ENCODE measurements at places on chromosomes 5 and 9.
A peak's percentile ranks its signal among the peaks of the same experiment; 100 is the strongest.

GRCh38 chr5:102807878-102808502 lies 52.9 kb downstream of the PAM start:
- no peak for DNase-seq

GRCh38 chr9:5536684-5537083 lies 26.4 kb downstream of the PDCD1LG2 start:
- no peak for DNase-seq

DNA sequence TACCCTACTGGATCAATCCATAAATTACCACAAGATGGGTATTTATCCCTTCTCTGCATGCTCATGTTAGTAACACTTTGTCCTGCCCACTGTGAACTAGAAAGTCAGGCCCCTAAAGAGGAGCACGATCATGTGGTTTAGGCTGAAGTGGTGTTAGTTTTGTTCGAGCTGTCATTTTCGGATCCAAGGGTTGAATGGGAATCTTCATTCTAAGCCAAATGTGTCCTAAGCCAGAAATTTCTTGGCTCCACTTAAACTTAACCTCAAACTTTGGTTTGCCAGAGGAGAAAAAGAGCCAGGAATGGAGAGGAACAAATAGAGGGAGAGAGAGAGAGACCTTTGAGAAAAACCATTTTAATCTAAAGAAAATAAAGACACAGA lies 837.7 kb upstream of the ZNF608 start:
- DNase-seq: no peak

DNA sequence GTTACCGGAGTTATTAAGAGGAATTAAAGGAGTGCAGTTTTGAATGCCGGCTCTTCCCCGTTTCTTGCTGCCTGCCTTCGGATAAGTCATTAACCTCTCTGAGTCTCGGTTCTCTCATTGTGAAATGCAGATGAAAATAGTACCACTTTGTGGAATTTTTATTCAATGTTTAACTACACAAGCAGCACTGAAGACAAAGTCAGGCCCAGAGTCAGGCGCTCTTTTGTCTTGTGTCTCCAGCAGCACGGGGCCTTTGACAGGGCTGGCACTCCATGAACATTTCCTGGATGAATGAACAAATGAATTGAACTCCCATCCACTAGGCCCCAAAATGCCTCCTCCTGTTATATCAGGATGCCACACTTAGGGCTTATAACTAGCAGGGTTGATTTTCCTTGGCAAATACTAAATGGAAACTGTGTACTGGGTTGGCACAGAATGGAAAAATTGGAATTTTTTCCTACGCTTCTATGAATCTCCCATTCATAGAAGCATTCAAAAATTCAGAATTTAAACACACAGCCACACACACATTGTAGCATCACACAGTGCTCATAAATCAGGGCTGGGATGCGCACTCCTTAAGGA lies 332.8 kb downstream of the MLLT3 start:
- DNase-seq: no peak

DNA sequence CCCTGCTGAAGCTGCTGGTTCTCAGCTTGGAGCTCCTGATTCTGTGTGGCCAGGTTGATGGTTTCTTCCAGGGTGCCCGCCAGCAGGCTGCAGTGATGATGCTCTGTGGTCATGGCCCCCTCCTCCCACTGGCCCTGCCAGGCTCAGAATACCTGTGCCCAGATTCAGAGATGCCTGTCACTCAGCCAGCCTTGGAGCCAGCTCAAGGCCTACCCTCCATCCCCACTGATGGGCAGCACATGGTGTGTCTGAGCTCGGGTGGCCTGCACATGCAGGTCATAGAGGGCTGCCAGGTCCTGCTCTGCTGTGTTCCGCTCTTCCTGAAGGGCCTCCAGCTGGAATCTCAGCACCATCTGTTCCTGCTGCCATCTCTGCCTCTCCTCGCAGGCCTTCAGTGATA lies 5.4 kb downstream of the SLC35A4 start:
- no peak for DNase-seq

GRCh38 chr5:119088438-119088837 lies 17.6 kb downstream of the DMXL1 start:
- DNase-seq: no peak

- DNase-seq: no peak
Observed at GRCh38 chr9:30582240-30582639, 1802.2 kb upstream of the ACO1 start.

DNA sequence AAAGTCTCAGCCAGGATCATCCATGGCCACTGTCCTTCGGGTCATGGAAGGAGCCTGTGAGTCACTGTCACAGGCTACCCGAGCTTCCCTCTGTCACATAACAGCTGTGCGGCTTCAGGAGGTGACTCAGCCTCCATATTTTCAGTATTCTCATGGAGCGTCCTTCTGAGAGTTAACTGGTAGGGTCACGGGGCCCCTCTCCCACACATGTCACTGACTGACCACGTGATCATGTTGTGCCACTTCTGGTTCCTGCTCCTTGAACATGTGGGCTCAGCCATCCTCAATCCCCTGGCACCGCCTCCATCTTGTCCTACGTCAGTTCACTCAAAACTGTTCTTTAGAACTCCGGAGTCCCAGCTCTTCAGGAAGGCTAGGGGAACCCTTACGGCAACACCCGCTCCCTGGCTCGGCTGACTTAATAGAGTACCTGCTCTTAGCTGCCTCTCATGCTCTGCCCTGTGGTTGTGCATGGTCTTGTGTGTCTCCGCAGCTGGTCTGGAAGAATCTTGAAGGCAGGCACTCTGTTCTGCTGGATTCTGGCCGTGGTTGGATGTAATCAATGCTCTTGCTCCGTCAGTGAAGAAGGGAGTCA lies 182.8 kb downstream of the ICE1 start:
- no peak for DNase-seq

DNA sequence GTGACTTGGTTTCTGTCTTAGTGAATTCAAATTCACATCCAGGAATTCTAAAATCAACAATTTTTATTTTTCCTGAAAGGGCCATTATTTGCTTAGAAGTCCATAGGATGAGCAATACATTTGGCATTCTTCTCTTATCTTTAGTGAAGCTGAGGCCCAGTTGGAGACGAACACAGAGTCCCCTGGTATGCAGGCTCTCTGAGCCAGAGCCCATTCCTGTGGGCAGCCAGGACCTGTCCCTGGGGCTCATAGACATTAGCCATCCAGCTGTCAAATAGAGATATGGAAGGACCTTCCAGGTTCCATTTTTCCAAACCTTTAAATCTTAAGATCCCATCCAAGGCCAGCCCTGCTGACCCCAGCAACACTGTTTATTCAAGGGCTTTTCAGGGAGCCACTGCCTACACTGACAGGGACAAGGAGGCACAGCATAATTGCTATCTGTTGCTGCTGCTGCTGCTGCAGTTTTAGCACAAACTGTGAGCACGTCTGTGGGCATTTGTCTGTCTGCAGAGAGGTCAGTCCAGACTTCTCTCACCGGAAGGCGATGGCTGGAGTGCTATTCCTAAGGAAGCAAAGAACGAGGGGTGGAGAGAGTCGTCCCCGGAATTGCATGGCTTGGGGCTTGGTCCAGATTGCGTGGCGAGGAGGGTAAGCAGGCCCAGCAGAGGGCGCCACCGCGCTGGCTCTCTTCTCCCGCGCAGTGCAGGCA lies 639.0 kb downstream of the CCDC171 start:
- peak; percentile 91 for DNase-seq

GRCh38 chr5:53557386-53557785 lies 3.1 kb upstream of the NDUFS4 start:
- no peak for DNase-seq

- peak; percentile 93 for DNase-seq
Observed at GRCh38 chr5:37738057-37738691, 101.7 kb downstream of the GDNF start.

- no peak for DNase-seq
Observed at GRCh38 chr5:80174790-80175189, 81.1 kb downstream of the SERINC5 start.

DNA sequence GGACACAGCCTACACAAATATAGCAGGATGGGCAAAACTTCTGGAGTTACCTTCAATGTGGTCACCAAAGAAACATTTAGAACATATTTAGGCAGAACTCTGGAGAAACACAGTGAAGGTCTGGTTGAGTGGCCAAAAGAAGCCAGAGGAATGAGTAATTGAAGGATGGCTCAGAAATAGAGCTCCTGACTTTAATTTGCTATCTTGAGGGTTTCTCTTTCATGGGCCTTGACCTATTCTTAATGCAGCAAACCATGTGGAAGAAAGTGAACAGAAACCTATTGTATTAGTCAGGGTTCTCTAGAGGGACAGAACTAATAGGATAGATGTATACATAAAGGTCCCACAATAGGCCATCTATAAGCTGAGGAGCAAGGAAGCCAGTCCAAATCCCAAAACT lies 650.5 kb downstream of the ACTL7B start:
- DNase-seq: peak; percentile 17

- no peak for DNase-seq
Observed at GRCh38 chr5:121862801-121863200, 11.1 kb downstream of the FTMT start.

- DNase-seq: no peak
Observed at GRCh38 chr9:121751686-121752445, 100.4 kb downstream of the DAB2IP start.

- DNase-seq: no peak
Observed at GRCh38 chr5:5316334-5316733, 106.1 kb upstream of the ICE1 start.

- DNase-seq: no peak
Observed at GRCh38 chr9:93592643-93593021, 16.2 kb downstream of the PHF2 start.

DNA sequence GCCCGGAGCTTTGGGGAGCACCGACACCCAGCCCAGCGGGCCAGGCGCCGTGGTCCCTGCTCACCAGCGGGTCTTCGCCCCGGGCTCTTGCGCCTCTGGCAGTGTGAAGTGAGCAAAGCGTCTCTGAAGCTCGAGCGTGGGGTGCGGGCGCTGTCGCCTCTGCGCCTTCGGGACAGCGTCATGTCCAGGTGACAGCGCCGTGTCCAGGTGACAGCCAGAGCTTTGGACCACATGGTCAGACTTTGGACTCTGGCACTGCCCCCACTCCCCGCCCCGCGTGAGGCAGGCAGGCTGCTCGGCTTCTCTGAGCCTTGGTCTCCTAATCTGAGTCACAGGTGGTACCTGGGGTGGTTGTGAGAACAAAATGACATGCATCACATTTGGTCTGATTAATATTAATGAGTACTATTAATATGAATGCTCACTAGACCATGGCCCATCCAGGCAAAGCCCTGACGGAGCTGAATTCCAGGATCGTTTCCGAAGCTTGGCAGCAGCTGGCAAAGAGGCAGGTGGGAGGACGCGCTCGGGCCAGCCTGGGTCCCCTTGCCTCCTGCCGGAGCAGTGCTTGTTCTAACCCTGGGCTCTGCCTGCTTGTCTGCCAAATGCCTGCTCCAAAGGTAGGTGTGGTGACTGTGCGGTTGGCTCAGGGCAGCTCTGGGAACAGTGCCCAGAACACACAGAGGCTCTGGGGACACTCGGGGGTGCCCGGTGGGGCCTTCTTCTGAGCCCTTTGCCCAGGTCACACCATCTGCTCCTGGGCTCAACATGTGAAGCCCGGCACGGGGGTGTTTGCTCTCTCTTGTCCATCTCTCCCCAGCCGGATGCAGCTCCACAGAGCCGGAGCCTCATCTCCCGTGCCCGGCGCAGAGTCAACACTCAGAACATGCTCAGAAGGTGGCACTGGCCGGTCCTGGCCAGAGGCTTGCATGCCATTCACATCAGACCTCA lies 157.1 kb downstream of the OLFM1 start:
- no peak for DNase-seq

DNA sequence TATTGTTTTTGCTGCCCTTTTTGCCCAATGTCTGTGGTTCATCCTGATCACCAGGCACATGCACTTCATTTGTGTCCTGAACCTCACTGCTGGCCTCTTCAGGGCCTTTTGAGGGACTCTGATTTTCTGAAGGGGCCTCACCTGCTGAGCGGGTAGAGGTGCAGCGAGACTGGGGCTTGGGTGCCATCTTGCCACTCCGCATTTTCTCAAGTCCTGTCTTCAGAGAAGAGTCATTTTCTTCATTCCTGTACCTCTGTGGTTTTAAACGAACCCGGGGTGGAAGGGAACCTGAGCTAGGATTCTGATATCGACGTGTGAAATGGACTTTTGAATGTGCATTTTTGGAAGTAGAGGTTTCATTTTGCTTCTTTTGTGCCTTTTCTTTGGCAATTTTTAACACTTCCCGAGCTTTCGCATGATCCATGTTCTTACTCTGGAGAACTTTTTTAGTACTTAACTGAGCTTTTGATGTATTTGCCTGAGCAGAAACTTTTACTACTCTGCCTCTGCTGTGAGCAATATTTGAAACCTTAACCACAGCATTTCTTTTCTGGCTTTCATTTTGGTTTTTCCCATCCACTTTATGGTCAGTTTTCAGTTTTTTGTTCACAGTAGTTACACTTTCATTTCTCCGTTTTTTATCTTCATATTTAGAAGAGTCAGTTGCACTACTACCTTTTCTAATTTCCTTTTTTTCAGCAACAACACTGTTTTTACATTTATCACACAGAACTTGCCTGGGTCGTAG lies 26.1 kb downstream of the PWWP2A start:
- no peak for DNase-seq

DNA sequence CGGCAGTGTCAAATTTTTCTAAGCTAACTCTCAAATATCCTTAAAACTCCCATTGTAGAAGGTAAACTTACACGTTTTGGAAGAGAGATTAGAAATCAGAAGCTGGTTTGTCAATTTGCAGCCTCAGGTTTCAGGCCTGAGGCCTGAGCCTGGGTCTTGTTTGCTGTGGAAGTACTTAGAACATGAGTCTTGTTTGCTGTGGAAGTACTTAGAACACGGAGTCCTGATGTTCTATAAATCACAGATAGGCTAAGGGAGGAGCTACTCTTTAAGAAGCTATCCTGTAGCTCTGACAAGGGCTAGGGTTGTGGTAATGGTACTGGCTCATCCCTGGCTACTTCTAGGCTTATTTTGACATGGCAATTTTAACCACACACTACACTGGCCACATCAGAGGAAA lies 97.8 kb downstream of the FBXW11 start:
- DNase-seq: no peak

DNA sequence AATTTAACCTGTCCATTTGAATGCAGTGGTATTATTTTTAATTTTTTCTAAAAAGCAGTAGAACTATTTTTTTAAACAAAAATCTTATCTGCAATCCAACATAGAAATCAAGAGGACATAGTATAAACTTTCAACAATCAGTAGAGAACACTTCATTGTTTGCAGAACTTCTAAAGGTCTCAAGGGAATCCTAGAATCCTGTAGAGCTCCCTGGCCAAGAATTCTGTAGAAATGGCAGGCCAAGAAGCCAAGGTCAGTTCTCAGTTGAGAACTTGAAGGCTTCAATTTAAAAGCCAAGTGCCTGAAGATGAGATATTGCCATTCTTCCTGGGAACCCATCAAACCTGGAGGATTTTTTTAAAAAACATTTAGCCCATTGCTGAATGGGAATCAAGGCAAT lies 199.2 kb upstream of the KLF4 start:
- no peak for DNase-seq

DNA sequence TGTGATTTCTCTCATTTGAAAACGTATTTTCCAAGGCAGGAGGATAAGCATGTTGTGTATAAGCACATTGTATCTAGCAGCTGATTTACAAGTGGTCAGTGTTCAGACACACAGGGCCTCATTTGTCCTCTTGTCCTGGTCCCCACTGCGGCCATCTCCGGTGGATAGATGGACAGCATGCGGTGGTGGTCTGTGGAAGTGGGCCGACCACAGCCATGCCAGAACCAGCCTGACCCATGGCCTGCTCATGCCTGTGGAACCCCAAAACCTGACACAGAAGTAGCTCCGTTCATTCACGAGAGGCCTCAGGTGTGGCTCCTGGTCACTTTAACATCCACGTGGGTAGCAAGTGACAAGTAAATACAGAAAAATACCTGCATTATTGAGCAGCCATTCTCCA lies 14.6 kb downstream of the IRX2 start:
- DNase-seq: no peak

GRCh38 chr5:136330353-136331038 lies 34.8 kb downstream of the TRPC7 start:
- no peak for DNase-seq
